ENCODE measurements at places on chromosomes 6 and 20.

DNA sequence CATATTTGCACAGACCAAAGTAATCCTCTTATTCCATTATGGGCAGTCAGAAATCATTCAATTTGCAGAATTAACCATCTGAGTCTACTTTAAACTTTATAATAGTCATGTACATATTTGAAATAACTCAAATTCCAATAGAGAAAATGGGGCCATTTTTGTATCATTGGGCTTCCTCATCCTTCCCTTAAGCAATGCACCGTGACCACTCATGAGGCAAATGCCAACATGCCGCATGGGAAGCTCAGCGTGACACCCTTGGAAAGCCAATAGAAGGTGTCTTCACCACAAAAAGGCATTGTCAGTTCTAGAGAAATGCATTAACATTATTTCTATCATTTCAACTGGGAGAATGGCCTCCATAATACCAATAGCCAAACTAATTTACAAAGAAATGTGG, 38.5 kb downstream of the SIM1 start:
- DNase-seq, result no peak

GRCh38 chr6:170057961-170058877, 232.7 kb downstream of the DLL1 start:
- DNase-seq, result no peak

- no peak for DNase-seq
Measured at GRCh38 chr6:113006494-113006893, 659.4 kb downstream of the RFPL4B start.

DNA sequence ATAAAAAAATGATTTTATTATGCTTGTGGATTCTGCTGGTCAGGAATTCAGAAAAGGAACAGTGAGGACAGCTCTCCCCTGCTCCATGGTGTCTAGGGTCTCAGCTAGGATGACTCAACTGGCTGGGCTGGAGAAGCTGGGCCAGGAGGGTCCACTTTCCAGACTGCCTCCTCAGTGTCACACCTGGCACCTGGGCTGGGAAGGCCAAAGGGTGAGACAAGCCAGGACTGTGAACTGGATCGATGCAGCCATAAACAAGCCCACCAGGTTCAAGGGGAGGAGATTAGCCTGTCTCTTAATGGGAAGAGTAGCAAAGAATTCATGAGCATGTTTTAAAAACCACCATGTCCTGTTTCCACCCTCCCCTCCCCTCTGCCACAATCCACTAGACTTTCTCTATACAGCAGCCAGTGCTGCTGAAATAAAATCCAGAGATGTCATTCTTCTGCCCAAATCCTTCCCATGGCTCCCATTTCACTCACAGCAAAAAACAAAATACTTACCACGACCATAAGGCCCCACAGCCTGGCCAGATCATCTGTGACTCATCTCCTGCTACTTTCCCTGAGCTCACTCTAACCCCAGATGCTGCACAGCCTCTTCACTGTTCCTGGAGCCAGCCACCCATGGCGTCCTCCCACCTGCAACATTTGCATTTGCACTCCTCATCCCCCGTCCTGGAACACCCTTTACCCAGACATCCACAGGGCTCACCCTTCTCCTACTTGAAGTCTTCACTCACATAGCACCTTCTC, 13.8 kb downstream of the SPTLC3 start:
- DNase-seq, result no peak

DNA sequence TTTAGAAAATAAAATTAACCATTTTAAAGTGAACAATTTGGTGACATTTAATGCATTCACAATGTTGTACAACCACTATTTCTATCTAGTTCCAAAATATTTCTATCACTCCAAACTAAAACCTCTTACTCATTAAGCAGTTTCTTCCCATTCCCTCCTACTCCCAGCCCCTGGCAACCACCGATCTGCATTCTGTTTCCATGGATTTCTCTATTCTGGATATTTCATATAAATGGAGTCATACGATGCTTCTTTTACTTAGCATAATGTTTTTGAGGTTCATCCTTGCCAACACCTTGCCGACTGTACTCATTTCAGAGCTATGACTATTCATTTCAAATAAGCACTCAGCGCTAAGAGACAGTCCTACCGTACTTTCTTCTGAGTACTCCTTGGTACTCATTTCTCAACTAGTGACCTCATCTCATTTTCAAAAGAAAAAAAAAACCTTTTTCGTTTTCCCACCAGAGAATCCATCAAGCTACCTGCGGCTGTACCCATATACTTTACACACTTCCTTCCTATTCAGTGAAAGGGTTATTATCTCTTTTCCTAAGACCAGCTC, 259.2 kb downstream of the UTRN start:
- no peak for DNase-seq
